Stimulated activated CD8-positive, alpha-beta memory T cell treated with anti-CD3 and anti-CD28 coated beads, Interleukin-7, amount 100 ng/mL, for 24 hours (primary cell): ENCODE measurements at places on chromosomes 5 and 9.

- DNase-seq: no peak
These were observed 32.3 kb upstream of the ORM1 start for GRCh38 chr9:114290561-114290986.

DNA sequence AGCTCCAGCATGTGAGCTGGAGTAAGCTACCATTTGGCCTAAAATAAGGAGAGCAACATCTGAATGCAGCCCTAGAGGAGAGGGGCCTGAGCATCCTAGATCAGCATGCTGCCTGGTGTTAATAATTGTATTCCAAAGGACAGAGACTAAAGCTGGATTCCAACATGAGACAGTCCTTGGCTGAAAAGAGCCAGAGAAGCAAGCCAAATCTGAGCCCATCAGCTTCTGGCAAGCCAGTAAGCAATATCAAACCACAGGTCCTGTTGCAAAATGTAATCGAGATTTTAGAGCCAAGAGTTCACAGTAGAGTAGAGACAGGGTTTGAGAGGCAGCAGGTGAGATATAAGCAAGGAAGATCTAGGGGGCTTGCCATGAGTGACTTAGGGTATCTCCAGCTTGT is 42.3 kb upstream of the DMAC1 start:
- DNase-seq: no peak

- no peak for DNase-seq
These were observed 101.5 kb downstream of the SPATA31D1 start for GRCh38 chr9:82090046-82090445.

- DNase-seq: no peak
These were observed 105.9 kb downstream of the GADD45G start for GRCh38 chr9:89710697-89711096.
